Mesothelial cell of epicardium (in vitro differentiated cells): ENCODE measurements at places on chromosomes 5 and 9. TPM values are rescaled to one million over a fixed set of nuclear protein-coding genes. Genes with fewer than 3 reads are reported as not detected.

C1QTNF2 gene
- 1.3 to 1.8 TPM (median 1.4 TPM) in 3 replicates for total RNA-seq

MAMDC2 gene
- total RNA-seq: 0.49 to 0.58 TPM (median 0.52 TPM) in 3 replicates

DNA sequence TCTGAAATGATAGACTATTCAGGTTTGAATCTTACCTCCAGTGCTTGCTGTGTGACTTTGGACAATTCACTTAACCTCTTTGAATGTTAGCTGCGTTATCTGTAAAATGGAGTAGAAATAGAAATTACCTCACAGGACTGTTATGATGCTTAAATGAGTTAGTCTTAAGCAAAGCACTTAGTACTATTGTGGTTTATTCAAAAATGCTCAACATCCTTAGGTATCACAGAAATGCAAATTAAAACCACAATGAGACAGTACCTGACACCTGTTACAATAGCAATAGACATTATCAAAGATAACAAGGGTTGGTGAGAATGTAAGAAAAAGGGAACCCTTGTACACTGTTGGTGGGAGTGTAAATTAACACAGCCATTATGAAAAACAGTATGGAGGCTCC lies 77.6 kb upstream of the FREM1 start:
- H3K36me3 ChIP-seq: peaks cover 6% of the 10 kb centered on the region
- H3K27ac ChIP-seq: no peak overlapping the region
- no peak for DNase-seq
- H3K4me3 ChIP-seq: no peak overlapping the region
- H3K27me3 ChIP-seq: no peaks in the 10 kb centered on the region

DNA sequence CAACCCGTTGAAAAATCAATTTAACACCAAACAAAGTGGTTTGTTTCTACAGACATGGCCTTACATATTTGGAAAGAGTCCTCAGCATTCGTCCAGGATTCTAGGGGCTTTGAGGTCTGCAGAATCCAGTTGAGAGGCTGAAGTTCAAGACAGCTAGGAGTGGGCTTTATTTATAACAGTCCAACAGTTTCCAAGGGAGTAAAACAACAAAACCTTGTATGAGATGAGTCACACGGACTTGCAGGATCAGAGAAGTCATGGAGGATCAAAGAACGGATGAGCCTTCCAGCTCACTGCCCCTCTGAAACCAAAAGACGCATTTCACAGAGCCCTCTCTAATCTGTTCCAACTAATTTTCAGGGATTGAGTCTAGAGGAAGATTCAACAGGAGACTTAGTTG lies 11.1 kb upstream of the ESM1 start:
- no peak for DNase-seq
- no peak overlapping the region for H3K27ac ChIP-seq
- H3K36me3 ChIP-seq: no peaks in the 10 kb centered on the region
- H3K27me3 ChIP-seq: peaks cover 17% of the 10 kb centered on the region
- peaks cover 7% of the 10 kb centered on the region for H3K4me1 ChIP-seq
- no peak overlapping the region for H3K4me3 ChIP-seq

GRCh38 chr5:135978212-135978631 lies 23.4 kb upstream of the LECT2 start:
- H3K36me3 ChIP-seq: no peaks in the 10 kb centered on the region
- H3K4me1 ChIP-seq: peaks cover 29% of the 10 kb centered on the region
- DNase-seq: no peak
- no peak overlapping the region for H3K4me3 ChIP-seq

GRCh38 chr9:14547245-14548060 lies 145.8 kb downstream of the ZDHHC21 start:
- no peaks in the 10 kb centered on the region for H3K36me3 ChIP-seq
- H3K4me1 ChIP-seq: peaks cover 5% of the 10 kb centered on the region
- no peak overlapping the region for H3K4me3 ChIP-seq

DNA sequence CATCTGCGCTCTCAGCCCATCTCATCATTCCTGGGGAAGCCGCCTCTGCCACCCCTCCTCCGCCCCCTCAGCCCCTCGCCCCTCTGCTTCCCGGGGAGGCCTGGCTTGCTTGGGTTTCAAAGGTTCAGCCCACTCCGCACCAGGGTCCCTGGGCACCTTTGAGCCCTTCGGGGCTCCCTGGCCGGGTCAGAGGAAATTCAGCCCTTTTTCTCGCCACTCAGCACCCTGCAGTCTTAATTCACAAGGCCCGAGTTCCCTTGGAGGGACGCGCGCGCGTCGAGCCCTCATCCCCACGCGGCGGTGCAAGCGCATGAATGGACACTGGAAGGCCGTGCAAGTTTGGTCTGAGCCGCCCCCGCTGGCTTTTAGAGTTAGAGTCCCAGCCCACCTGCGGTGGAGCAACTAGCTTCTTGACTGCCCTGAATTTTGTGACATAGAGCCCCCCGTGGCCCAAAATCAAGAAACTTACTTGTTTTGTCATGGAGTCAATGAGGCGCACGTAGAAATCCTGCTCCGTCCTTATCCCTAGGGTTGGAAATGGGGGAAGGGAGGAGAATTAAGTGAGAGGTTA lies 4.5 kb downstream of the EBF1 start:
- H3K36me3 ChIP-seq: no peaks in the 10 kb centered on the region
- H3K4me1 ChIP-seq: peaks cover 29% of the 10 kb centered on the region
